ENCODE measurements at places on chromosomes 3 and 15.

DNA sequence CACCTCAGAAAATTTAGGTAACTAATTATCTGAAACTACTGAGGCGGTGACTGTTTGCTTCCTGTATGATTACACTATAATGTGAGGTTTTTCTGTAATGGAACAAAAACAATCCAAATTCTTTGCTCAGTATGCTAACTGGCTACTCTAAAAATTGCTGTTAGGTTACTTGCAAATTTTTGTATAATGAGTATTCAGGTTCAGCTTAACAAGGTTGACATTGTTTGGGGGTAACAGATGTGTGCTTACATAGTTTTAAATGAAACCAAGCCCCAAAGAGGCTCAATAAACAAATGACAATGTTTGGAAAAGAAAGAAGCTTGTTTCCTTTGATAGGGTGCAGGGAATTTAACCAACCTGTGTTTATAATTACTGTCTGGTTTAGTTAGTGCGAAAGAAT, 414.5 kb upstream of the MDFIC2 start:
- DNase-seq = no peak

- DNase-seq = no peak
Measured at GRCh38 chr3:171001250-171001893, 25.1 kb downstream of the SLC2A2 start.

GRCh38 chr3:111862974-111863373, 3.9 kb downstream of the PHLDB2 start:
- no peak for DNase-seq

- no peak for DNase-seq
Measured at GRCh38 chr3:194158942-194159439, 23.0 kb downstream of the HES1 start.

DNA sequence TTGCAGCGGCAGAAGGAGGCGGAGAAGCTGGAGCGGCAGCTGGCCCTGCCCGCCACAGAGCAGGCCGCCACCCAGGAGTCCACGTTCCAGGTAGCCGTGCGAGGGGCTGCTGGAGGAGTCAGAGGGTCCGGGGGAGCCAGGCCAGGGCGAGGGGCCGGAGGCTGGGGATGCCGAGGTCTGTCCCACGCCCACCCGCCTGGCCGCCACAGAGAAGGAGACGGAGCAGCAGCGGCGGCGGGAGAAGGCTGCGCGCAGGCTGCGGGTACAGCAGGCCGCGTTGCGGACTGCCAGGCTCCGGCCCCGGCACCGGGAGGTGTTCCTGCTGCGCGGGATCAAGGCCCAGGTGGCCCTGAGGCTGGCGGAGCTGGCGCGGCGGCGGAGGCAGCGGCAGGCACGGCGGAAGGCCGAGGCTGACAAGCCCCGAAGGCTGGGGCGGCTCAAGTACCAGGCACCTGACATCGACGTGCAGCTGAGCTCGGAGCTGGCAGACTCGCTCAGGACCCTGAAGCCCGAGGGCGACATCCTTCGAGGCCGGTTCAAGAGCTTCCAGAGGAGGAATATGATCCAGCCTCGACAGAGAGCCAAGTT, 625.0 kb downstream of the MCTP2 start:
- DNase-seq = no peak

GRCh38 chr3:62312201-62312600, 61.1 kb downstream of the FEZF2 start:
- no peak for DNase-seq

GRCh38 chr3:46114323-46114988, 87.2 kb upstream of the XCR1 start:
- no peak for DNase-seq
